Substantia nigra (tissue), 51 donors: ENCODE measurements at places on chromosomes 13 and 19.

DNA sequence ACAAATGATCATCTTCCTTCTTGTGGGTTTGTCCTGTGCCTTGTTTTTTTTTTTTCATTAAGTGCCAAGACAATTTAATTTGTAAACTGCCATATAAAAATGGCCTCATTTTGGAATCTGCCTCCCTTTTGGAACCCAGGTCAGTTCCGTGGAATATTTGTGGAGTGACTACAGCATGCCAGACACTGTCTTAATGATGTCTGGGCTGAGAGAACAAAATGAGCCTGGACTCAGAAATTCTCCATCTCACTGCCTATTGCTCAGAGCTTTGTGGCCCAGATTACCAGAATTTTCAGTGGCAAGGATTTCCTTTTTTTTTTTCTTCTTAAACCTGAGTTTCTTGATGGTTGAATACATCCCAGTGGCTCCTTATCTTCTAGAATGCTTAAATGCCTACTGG is 340.6 kb downstream of the ENOX1 start:
- DNase-seq: no peak

DNA sequence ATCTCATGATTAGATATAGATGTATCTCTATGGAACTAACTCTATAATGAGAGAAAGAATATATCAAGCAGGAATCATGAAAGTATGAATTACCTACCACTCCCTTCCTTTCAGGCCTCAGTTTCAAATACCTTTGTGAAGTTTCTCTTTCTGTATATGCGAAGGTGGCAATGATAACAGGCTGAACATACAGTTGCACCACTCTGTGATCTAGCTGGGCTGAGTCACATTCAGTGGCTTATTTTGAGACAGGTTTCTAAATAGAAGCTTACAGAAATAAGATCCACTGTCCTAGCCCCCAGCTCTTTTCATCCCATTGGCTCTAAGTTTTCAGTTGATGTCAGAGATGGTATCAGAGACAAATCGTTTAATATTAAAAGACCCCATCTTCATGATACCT is 662.0 kb downstream of the SLITRK1 start:
- DNase-seq: no peak

DNA sequence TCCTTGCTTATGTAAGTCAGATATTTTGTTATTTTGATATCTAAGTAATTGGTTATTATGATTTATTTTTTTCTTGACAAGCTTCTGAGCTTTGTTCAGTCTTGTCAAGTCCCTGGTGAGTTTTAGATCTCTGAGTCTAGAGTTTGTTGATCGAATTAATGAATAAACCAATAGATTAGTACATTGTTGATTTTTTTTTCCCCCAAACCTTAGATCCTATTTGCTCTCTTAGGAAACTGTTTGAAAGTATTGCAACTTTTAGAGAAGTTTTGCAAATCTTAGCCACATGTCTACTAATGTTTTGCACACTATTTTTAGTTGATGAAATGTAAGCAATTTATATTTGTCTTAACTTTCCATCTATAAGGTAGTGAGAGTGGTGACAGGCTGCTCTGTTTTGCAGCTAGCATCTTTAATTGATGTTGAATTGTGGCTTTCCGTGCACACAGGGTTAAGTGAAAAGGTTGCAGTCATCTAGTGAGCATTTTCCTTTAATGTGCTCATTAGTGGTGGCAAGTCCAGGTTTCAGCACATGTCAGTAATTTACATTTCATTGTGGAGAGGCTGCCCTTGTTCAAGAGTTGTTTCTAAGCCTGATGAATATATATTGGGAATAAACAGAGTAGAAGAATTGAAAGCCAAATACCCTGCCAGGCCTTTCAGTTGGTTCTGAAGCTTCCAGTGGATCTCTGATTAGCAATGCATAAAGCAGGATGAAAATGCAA is 86.3 kb downstream of the PCCA start:
- DNase-seq: no peak

- peak; percentile 84 for DNase-seq
These were observed 11.3 kb downstream of the PRKCSH start for GRCh38 chr19:11446652-11447301.

DNA sequence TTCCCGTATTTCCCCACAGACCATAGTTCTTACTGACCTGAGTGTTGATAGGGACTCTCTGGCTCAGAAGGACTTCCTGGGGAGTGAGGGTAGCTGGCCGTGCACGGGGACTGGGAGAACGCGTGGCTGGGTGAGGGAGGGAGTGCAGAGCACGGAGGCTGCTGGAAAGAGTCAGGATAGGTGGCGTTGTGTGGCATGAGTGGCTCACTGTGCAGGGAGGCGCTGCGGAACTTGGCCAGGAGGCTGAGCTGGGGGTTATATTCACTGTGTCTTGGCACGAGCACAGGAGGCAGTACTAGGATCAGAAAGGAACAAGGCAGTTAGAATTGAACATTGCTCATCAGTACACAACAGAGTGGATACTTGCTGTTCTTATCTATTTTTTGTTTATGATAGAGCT is 47.4 kb downstream of the SMAD9 start:
- peak; percentile 52 for DNase-seq

DNA sequence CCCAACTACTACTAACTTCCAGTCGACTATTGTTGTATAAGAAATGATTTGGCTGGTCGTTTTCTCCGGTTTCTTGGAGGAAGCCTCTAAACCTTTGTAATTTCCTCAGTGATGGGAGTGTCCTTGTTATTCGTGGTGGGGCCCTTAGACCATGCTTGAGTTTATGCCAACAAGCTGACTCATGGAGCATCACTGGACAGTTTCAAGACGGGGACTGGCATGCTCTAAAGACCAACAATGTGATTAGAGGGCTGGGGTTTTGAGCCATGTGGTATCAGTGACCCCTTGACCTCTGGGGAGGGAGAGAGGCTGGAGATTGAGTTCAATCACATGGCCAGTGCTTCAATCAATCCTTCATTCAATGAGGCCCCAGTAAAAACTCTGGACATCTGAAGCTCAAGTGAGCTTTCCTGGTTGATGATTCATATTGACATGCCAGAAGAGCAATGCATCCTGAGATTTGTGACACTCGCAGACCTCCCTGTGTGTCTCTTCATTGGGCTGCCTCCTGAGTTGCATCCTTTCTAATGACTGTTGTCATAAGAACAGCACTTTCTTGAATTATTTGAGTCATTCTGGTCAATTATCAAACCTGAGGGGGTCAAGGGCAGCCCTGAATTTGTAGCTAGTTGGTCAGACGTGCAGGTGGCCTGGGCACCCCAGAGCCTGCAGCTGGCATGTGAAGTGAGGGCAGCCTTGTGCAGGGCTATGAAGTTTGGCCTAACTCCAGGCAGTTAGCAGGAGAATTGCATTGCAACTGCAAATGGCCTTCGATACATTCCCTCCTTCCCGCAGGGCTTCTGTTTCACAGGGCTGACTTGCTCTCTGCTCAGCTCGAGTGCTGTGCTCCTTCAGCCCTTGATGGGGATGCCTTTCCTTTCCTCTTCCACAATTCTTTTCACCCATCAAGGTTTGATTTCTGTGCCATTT is 246.5 kb downstream of the FGF9 start:
- no peak for DNase-seq

- no peak for DNase-seq
These were observed 533.5 kb upstream of the KLF12 start for GRCh38 chr13:74667656-74668203.

GRCh38 chr13:114298866-114299265 is 15.4 kb upstream of the CHAMP1 start:
- DNase-seq: no peak

- DNase-seq: no peak
These were observed 13.7 kb upstream of the NCCRP1 start for GRCh38 chr19:39183104-39183503.

DNA sequence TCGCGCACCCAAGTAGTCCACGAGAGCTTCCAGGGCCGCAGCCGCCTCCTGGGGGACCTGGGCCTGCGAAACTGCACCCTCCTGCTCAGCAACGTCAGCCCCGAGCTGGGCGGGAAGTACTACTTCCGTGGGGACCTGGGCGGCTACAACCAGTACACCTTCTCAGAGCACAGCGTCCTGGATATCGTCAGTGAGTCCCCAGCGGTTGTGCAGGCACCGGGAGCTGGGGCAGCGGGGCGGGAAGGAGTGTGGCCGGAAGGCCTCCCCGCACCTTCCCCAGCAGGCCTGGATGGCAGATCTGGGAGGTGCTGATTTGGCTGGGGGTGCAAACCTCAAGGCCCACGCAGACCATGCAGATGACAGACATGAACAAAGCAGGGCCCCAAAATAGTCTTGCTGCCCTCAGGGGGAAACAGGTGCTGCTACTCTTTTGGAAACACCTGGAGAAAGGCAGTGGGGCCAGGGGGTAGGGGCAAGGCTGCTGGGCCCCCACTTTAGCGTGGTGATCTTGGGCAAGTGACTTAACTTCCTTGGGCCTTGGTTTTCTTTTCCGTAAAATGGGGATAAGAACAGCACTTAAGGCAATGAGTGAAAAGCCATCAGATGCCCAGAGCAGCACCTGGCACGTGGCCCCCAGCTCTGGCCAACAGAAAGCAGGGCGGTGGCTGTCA is 4.0 kb downstream of the MAG start:
- no peak for DNase-seq

- DNase-seq: peak; percentile 83
These were observed at the start of gene ZIK1 for GRCh38 chr19:57583521-57584416. Gene ZIK1 (plus strand): TSS chr19:57584145. CDS start chr19:57584357, 212 bp downstream.

GRCh38 chr19:8101311-8101710 is 48.1 kb downstream of the FBN3 start:
- no peak for DNase-seq

DNA sequence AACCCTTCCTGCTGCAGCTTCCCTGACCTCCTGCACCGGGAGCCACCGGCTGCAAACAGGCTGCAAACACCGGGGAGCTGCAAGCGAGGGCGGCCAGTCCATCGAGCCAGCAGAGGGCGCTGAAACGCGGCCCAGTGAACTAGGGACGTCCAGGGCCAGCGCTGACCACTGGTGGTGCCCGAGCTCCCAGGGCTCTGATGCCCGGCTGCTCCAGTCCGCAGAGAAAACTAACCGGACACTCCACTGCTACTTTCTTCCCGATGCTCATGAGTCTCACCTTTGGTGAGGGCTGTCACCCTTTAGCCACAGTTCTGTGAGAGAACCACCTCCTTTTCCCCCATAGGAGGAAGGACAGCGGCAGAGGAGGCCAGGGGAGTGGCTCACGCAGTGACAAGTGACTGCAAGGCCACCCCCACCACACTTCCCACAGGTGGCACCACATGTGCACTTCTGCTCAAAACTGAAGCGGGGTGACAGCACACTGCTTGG is 82.8 kb upstream of the MTIF3 start:
- DNase-seq: peak; percentile 90
